Left lung (tissue), 14 donors: ENCODE measurements at places on chromosomes 5 and 9.

DNA sequence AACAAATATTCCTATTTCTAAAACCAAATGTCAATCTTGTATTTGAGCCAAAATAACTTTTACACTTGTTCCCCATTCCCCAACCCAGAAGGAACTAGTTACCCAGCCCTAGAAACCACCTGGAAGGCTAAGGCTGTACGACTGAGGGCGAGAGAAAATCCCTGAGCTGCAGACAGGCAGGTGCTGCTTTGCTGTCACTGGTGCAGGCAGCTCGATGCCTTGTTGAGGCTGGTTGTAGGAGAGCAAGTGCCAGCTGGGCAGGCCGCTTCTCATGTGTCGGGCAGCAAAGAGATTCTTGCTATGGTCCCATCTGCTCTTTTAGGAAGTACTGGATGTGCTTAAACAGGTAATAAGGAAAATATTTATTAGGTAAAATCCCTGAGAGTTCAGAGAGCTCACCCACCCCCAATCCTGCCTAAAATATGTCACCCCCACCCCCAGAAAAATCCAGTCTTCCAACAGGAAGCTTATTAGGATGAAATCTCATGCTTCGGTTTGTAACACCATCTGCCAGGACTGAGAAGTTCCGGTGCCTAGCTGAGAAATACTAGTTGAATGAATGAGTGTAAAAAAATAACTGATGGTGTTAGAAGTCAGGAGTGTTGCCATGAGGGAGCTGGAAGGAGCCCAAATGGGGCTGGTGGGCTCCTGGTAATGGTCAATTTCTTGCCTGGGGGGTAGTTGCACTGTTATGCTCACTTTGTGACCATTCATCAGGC lies 91.1 kb upstream of the DMRT1 start:
- no peak for DNase-seq

DNA sequence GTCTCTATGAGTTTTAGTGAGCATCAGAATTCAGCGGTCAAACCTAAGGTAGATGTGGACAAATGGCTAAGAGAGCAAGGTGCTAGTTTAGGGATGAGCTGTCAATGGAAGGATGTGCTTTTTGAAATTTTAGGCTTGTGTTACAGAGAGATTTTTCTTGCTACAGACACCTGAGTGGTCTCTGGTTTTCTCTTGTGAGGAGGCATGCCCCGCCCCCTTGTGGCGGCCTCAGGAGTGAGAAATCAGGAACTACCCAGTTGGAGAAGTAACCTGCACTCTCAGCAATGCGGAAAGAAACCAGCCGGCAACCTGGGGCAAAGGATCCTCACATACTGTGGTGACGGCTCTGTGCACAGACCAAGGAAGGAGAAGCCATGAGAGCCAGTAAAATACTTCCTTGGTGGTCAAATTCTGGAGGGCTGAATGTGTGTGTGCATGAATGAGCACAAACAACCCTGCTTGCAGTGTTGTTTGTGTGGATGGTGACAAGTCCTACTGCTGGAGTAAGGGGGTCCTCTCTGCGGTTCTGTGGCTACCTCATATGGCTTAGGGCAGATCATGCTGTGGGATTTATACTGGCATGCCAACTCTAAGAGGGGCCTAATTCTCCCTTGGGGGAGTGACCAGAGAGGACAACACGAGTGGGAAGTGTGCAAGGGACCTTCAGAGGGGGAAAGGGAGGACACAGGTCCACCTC lies 16.7 kb upstream of the HSD17B4 start:
- DNase-seq: no peak

- DNase-seq: no peak
Observed at GRCh38 chr5:14716755-14717752, 52.5 kb downstream of the OTULIN start.

DNA sequence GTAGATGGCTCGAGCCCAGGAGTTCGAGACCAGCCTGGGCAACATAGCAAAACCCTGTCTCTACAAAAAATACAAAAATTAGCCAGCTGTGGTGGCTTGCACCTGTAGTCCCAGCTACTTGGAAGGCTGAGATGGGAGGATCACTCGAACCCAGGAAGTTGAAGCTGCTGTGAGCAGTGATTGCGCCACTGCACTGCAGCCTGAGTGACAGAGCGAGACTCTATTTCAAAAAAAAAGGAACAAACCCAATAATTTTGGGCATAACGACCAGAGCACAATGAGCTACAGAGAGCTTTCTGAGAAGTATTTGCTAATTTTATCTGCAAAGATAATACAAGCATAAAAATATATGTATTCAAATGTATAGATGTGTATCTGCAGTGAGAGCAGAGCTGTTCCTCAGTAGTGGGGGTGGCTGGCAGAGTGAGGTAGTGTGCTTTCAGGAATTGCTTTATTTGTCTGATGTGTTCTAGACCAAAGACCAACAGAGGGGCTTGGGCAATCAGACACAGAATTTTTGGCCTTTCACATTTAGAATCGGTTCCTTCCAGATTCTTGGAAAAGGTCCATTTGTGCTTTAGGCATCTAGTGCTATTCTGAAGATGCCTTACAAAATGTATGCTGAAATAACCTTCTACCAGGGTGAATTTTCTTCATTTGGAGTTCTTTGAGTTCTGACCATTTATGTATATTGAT lies 5.2 kb downstream of the DOCK8 start:
- no peak for DNase-seq

DNA sequence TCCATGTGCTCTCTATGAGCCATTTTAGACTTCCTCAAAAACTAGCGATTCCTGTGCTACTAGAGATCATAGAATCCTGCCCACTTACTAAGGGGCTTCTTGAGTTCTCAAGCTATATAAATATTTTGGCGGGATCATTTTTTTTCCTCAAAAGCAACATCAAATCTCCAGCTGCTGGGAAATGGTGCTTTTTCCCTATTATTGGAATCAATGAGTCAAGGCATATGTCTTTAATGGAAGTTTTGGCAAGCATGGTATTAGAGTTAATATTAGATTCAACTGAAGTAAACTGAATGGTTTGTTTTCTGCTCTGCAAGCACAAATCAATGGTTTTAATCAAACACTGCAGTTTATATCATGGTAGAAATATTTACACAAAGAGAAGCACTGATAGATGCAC lies 369.9 kb upstream of the PTGER4 start:
- DNase-seq: no peak

GRCh38 chr5:136203303-136203922 lies 10.5 kb upstream of the SMIM32 start:
- DNase-seq: no peak
